D721Med (cell line): ENCODE measurements at places on chromosomes 12 and 14.

- DNase-seq: peak; percentile 51
Observed at GRCh38 chr14:94115058-94115591, 4.6 kb downstream of the IFI27 start.

DNA sequence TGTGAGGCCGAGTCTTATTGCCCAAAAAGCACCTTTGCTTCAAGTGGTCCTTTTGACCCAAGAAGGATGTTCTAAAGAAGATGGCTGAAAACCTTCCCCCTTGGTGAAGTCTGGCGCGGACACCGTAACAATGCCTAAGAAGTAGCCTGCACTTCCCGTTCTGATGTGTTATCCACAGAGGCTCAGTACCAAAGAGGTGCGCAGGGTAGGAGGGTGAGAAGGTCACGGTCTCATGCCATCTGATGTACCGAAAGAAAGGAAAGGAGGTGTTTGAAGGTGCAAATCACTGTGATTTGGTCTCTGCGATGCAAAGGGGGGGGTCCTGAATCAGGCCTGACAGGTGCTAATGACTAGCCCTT is 9.9 kb downstream of the PEBP1 start:
- DNase-seq: no peak

DNA sequence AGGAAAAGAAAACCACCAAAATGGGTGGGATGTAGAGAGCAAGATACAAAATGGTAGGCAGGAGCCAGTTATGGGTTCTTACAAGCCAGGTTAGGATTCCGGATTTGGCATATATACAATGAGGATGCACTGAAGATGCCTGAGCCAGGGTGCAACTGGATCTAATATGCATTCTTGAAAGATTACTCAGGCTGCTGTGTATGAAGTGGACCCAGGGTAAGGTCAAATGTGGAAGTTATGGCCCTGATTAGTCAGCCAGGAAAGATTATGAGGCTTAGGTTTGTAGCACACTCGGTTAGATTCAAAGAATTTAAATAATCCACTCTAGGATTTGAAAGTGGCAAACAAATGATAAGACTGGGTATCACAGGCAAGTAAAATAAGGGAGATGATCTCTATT is 1750.7 kb upstream of the FLRT2 start:
- no peak for DNase-seq

GRCh38 chr14:87772854-87773253 is 220.1 kb downstream of the GALC start:
- DNase-seq: no peak

- no peak for DNase-seq
Observed at GRCh38 chr14:85764822-85765221, 234.9 kb downstream of the FLRT2 start.

GRCh38 chr12:8065991-8066594 is at the start of gene C3AR1:
C3AR1 (minus strand) TSS chr12:8066359; CDS start chr12:8060185, 6,174 bp downstream.
- no peak for DNase-seq

- peak; percentile 33 for DNase-seq
Observed at GRCh38 chr12:95321516-95322246, 104.1 kb downstream of the VEZT start.

DNA sequence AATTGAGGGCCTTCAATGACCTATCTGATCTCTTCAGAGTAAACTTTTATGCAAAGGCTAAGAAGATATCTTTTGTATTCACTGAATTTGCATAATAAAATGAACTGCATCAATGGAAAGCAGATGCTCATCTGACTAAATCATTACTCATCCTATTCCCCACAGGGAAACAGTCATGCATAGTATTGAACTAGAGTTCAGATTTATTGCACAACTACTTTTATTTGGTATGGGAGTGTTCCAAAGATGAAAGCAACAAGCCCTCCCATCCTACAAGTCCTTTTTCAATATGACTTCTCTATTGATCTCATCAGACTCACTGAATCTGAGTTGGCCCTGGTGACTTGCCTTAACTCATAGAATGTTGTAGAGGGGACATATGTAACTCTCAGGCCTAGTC is 159.8 kb downstream of the KITLG start:
- no peak for DNase-seq

GRCh38 chr14:103023881-103024473 is 33.4 kb downstream of the CDC42BPB start:
- DNase-seq: no peak

DNA sequence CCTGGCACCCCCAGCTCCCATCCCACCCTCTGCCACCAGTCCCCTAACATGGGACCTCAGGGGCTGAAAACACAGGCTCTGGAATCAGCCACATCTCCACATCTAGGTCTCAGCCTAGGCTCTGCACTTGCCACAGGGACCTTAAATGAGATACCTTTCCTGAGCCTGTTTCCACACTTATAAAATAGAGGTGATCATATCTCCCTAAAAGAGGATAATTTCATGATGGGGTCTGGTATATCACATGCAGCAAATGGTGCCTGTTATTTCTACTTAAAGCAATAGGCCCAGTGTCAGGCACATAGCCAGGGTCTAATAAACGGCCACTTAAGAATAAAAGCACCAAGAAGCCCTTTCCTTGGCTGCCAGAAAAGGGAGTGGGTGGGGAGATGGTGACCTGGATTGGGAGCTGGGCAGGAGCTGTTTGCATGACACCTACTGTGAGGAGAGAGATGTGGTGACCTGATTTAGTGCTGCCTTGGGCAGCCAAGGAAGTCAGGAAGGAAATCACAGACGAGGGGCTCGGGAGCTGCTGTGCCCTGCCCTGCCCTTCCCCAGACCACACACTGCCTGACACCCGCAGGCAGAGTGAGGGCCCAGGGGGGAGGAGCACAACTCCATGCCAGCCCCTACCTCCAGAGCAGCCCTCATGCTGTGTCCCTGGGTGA is 71.2 kb downstream of the IRF2BPL start:
- no peak for DNase-seq

DNA sequence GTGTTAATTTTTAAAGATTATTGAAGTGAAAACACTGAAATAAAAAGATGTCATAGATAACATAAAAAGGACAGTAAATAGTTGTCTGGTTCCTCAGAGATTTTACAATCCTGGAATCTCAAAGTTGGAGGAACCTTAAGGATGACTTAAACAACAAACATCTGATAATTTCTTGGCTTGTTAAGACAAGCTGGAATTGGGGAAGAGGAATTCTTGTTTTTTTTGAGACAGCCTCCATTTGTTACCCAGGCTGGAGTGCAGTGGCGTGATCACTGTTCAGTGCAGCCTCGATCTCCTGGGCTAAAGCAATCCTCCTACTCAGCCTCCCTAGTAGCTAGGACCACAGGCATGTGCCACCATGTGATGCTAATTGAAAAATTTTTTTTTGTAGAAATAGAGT is 2.3 kb downstream of the ZNF410 start:
- DNase-seq: no peak

DNA sequence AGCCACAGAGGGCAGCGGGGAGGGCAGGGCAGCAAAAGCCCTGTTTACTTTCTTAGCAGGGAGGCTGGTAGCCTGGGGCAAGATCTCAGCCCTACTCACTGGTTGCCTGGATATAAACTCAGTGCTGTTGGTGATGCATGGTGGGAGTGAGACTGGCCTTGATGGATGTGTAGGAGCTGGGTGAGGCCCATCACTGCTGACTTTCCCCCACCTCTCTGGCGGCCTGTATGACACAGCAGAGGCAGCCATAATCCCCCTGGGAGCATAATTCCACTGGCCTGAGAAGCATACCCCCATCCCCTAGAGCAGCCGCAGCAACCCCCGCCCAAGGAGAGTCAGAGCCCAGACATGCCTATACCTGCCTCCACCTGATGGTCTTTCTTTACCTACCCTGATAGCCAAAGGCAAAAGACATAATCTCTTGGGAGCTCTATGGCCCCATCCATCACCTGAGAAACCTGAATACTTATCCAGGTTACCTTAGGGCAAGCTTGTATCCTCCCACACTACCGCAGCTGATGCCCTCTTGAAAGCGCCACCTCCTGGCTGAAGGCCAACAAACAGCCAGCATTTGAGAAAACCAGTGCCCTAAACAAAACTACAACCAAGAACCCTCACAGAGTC is 59.3 kb downstream of the DNAI7 start:
- no peak for DNase-seq

DNA sequence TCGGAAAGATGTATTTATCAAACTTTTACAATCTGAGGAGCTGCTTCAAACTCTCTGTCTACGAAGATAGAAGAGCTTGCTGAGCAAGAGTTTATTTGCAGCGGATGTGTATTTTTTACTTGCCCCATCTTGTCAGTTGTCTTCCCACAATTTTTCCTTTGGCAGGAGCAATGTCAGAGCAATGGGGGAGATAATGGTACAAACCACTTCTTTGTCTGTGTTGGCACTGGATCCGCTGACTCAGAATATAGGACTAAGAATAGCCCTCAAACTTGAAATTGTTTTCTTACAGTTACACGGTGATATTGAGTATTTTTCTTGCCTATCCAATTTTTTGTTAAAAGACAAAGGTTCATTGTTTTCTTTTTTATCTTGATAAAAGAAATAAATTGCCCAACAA is 27.6 kb downstream of the HELB start:
- no peak for DNase-seq

GRCh38 chr12:117092886-117093285 is 6.3 kb downstream of the TESC start:
- DNase-seq: no peak

GRCh38 chr14:99326041-99326710 is 54.2 kb upstream of the BCL11B start:
- DNase-seq: no peak

GRCh38 chr12:92900941-92901340 is 28.2 kb downstream of the EEA1 start:
- DNase-seq: no peak

DNA sequence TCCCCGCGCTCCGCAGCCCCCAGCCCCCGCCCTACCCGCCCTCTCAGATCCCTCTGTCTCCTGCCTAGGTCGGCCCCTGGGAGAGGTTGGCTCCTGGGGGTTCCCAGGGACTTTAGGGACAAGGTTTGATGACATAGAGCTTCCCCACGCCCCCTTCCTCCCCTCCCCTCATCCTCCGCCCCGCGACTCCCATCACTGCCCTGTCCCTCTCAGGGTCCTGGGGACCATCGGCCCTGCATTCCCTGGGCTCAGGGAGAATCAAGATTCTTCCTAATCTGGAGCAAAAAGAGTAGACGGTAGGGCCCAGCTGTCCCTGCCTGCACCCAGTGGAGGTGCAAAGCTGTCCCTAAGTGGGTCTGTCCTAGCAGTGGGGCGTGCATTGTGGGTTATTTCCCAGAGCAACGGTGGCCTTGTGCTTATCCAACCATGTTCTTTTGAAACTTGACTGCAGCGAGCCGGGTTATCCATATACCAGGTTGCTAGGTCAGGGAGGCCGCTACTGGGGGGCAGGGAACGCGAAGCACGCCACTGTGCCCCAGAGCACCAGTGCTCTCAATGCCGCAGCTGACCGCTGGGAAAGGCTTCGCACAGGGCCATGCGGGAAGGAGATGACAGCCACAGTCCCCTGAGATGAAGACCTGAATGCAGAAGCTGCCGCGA is 124.4 kb upstream of the PRMT8 start:
- DNase-seq: no peak

GRCh38 chr12:107645630-107646333 is 39.8 kb upstream of the PWP1 start:
- no peak for DNase-seq

GRCh38 chr12:42234970-42235369 is 3.1 kb downstream of the YAF2 start:
- DNase-seq: no peak

- DNase-seq: no peak
Observed at GRCh38 chr14:64123241-64123822, 170.8 kb downstream of the ESR2 start.

- DNase-seq: no peak
Observed at GRCh38 chr12:1851151-1851701, 30.9 kb downstream of the LRTM2 start.

GRCh38 chr14:89900802-89901201 is 53.7 kb downstream of the EFCAB11 start:
- no peak for DNase-seq
